ENCODE measurements at places on chromosomes 16 and 17. TPM values are rescaled to one million over a fixed set of nuclear protein-coding genes. Genes with fewer than 3 reads are reported as not detected.

DNA sequence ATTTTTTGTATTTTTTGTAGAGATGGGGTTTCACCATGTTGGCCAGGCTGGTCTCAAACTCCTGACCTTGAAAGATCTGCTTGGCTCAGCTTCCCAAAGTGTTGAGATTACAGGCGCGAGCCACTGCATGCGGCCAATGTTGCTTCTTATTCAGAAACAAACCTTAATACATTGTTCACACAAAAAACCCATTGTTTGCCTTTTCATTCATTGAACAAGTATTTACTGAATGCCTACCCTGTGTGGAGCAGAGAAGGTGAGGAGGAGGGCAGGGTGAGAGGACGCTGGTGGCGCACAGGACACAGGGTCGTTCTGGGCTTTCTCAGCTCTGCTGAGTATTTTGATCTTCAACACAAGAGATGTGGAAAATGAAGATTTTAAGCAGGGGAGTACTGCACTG, 8.0 kb upstream of the KRT23 start:
- DNase-seq, result no peak

DNA sequence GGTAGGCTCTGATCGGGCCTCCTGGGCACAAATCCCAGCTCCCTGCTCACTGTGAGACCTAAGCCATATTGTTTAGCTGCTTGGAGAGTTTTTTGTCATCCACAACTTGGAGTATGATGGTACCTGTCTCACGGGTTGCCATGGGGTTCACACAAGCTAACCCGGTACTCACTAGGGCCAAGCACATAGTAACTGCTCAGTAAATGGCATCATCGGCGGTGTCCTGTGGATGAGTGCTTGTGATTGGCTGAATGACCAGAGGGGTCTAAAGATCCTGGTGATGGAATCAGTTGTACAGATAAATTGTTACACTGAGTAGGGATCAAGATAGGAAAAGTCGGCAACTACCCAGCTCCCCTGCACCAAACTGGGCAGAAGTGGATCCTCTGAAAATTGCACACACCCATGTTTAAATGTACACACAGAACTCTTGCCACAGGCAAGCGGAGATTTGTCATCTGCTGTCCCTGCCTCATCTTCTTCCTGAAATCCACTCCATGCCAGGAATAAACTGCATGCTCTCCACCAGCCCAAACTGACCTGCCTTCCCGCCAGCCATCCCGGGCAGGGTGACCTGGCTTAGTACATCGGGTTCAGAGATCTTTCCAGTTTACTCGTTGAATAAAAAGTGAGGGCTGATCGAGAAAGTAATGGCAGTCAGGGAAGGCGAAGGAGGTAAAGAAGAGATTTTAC, 6.5 kb downstream of the MAPT start:
- DNase-seq, result no peak

The CD300E gene
- total RNA-seq, result 0.28 TPM

DNA sequence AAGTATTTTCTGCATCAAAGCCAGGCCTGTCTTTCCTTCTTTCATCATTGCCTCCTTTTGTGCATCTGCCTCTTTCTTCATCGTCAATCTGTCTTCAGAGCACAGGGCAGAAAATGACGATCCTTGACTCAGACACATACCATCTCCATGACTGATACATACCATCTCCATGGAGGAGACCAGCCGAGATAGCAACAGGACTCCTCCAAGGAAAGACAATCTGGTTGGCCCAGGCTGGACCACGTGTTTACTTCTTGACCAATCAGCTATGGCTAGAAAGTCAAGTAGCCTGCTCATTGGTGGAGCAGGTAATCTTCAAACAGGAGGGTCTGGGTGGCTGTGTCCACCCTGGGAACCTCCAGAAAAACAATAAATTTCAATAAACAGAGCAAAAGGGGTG, 164.6 kb downstream of the CPPED1 start:
- no peak for DNase-seq

The ABCA9 gene
- total RNA-seq, result 74.5 TPM

The LPO gene
- not detected for total RNA-seq

DNA sequence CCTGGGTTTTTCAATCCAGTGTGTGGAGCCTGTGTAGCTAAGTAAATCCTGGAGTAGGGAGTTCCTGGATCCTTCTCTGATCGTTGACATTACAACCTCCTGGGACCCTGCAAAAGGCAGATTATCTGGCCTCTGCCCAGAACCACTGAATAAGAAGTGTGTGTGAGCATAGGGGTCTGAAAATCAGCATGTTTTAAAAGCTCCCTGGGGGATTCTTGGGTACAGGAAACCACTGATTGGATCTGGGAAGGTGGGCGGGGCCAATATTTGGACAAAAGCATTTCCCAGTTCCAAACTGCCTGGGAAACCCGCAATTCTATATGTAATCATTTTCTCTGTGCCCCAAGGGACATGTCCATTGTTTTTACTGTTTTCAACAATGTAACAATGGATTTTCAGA, 27.2 kb upstream of the BEAN1 start:
- no peak for DNase-seq

DNA sequence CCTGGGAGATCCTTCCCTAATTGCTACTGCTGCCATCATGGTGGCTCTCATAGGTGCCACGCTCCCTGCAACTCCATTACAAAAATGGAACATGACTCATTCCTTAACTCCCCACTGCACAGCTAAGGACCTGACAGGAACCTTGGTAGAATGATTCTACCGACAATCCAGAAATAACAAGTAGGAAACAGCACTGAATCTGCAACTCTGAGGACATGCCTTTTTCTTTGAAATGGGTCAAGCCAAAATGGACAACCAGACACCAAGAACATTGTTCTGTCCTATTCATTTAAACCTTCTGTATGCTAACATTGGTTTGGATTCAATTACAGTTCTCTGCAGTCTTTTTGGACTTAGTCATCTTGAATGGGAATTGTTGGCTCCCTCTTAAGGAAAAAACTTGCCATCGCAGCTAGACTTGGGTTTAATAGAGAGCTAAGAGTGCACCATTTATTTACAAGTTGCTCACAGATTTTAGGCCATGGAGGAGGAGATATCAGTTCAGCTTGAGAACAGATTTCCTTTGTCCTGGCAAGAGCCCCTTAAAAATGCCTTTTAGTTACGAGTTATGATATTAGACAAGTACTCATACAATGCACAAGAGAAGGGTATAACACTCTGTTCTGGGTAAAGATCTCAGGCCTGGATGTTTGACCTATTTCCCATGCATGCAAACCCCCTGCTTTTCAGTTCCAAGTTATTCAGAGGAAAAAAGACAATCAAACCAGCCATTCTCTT, 20.9 kb upstream of the NSRP1 start:
- DNase-seq, result no peak

The NOB1 gene
- total RNA-seq, result 31.0 TPM

DNA sequence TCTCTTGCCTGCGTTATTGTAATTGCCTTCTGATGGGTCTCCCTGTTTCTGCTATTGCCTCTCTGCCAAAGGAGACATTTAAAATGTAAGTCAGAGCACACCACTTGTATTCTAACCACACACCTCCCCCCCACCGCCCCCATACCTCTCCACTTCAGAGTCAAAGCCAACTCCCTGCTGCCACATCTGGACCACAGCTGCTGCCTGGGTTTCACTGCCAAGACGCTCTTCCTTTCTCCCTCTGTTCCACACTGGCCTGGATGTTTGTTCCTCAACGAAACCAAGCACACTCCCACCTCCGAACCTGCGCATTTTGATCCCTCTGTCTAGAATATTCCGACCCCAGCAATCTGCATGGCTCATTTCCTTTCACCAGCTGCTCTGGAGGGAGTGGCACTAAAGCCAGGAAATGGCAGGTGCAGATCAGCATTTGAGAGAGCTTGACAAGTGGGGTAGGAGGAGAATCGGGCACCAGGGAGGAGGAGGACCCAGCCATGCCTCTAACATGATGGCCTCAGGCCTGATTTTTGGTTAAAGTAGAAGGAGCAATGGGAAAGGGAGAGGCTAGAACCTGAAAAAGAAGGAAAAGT, 92.4 kb upstream of the HS3ST2 start:
- no peak for DNase-seq

GRCh38 chr16:58027916-58028455, 2.4 kb downstream of the MMP15 start:
- DNase-seq, result no peak

- DNase-seq, result no peak
Observed at GRCh38 chr16:67294938-67295361, 15.6 kb downstream of the PLEKHG4 start.

DNA sequence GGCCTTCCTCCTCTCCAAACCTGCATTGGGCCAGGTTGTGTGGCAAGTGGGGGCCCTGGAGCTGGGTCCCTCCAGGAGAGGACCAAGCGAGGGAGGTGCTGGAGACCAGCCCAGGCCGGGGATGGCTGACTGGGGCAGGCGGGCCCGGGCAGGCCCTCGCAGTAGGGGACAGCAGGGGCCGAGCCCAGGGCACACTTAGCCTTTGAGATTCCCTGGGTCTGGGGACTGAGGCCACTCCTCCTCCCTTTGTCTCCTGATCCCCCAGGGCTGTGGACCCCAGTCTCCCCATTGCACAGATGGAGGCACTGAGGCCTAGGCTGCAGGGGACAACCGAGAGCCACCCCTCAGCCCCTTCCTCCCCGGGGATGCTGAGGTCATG, 5.2 kb downstream of the FOXJ1 start:
- no peak for DNase-seq

DNA sequence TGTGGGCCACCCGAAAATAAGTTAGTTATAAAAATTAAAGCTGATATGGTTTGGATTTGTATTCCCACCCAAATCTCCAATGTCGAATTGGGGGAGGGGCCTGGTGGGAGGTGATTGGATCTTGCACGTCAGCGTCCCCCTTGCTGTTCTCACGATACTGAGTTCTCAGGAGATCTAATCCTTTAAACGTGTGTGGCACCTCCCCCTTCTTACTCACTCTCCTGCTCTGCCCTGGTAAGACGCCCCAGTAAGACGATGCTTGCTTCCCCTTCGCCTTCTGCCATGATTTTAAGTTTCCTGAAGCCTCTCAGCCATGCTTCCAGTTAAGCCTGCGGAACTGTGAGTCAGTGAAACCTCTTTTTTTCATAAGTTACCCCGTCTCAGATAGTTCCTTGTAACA, 35.4 kb downstream of the SYCE1L start:
- DNase-seq, result no peak

The PRAC1 gene
- total RNA-seq, result not detected

The NPIPB6 gene
- total RNA-seq, result 2.1 TPM

GRCh38 chr17:74606050-74606449, 14.0 kb upstream of the CD300LD start:
- DNase-seq, result no peak

Measured in sigmoid colon (tissue), 7 donors.